ENCODE measurements at places on chromosomes 2 and 18. TPM values are rescaled to one million over a fixed set of nuclear protein-coding genes. Genes with fewer than 3 reads are reported as not detected.

Gene C18orf32
- total RNA-seq: 24.5 TPM

Gene PREPL
- 33.0 TPM for total RNA-seq

Gene DARS1
- 93.6 TPM for total RNA-seq

Gene PPIL3
- total RNA-seq: 57.2 TPM

Gene RIT2
- total RNA-seq: not detected

Gene TMEM169
- total RNA-seq: 1.1 TPM

Gene SEPTIN10
- 79.8 TPM for total RNA-seq

Gene DNAJC5G
- not detected for total RNA-seq

Gene GNAL
- not detected for total RNA-seq

Gene SIX2
- not detected for total RNA-seq

Gene CTDP1
- total RNA-seq: 19.3 TPM

Gene RAD51AP2
- not detected for total RNA-seq

Gene TRPM8
- total RNA-seq: not detected

Gene PARD3B
- 6.0 TPM for total RNA-seq

Measured in myometrial cell (primary cell).